CD8-positive, alpha-beta memory T cell (primary cell): ENCODE measurements at places on chromosomes 11 and 22.

- no peak for DNase-seq
Observed at GRCh38 chr22:27800250-27801201, 1.0 kb downstream of the MN1 start.

GRCh38 chr11:20207781-20208621 lies 47.7 kb upstream of the DBX1 start:
- no peak for DNase-seq

GRCh38 chr22:22390989-22391388 lies 117.6 kb downstream of the ZNF280B start:
- DNase-seq, result no peak

- DNase-seq, result no peak
Observed at GRCh38 chr11:1916986-1917522, 2.4 kb upstream of the TNNT3 start.

- DNase-seq, result no peak
Observed at GRCh38 chr22:46425016-46425415, 89.5 kb downstream of the TRMU start.

DNA sequence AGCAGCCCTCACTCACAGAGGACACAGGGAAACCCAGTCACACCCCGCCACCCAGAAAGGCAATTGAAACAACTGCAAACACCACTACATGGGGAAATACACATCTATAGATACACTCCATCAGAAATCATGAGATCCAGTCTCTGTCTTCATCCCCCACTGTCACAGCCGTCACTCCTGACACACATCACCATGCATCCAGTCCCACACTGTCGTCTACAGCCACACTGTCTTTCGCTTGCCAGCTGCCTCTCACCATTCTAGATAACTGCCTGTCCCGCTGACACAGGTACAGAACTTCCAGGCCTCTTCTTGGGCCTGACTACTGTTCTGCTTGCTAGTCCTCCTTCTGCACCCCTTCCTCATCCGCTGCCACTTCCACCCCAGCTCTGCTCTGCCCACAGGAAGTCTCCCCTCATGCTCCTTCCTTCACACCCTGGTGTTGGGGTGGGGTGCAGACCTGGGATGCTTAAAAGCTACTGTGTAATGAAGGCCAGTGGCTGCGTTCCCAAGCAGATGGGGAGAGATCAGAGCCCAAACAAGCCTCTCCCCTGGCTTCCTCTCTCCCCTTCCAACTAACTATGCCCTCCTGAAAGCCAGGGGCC lies 42.6 kb downstream of the SLC22A12 start:
- no peak for DNase-seq

- no peak for DNase-seq
Observed at GRCh38 chr22:35645646-35646045, 2.6 kb upstream of the APOL6 start.

- no peak for DNase-seq
Observed at GRCh38 chr11:121321614-121322243, 29.2 kb downstream of the SC5D start.

- DNase-seq, result peak; percentile 69
Observed at GRCh38 chr11:63888170-63889086, 28.5 kb downstream of the RCOR2 start.

DNA sequence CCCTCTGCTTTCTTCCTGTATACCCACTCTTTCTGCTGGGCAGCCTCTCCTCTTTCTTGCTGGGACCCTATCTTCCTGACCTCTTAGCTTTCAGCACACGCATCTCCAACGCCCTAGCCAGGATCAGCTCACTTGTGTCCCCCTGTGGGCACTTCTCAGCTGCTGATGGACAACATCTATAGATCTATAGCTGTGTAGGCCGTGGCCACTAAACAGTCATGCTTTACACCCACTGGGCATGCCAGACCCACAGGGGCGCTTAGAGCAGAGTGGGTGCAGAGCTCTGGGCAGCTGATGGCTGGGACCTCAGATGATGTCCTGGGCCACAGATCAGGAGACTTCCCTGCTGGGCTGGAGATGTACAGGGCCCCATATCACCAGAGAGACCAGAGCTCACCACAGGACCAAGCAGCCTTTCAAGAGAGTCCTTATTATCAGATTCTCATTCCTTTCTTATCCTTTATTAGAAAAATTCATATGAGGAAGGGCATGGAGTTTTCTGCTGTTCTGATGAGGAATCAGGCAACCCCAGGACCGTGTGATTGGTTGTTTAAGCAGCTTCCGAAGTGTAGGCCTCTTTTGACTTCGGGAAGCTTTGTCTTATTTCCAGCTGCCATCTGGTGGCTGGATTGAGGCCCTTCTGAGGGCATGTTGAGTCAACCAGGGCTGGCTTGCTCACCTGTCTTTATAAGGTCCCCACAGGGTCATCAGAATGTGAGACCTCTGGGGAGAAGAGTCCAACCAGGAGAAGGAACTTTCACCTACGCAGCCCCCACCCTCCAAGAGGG lies 60.5 kb downstream of the OSBP2 start:
- peak; percentile 26 for DNase-seq

DNA sequence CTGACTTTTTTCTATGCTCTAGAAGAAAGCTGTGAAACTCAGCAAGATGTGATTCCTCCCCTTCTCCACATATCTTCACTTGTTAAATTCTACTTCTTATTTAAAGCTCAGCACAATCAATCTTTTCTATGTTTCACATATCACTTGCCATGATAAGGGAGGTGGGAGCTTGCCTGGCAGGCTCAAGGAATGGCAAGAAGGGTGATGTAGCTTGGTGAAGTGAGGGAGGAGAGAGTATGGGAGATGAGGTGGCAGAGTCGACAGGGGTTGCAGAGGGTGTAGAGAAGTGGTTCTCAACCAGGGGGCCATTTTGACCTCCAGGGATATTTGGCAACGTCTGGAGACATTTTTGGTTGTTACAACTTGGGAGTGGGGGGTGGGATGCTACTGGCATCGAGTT lies 120.6 kb upstream of the TIMP3 start:
- no peak for DNase-seq

GRCh38 chr11:44787070-44787469 lies 60.3 kb downstream of the TSPAN18 start:
- no peak for DNase-seq

DNA sequence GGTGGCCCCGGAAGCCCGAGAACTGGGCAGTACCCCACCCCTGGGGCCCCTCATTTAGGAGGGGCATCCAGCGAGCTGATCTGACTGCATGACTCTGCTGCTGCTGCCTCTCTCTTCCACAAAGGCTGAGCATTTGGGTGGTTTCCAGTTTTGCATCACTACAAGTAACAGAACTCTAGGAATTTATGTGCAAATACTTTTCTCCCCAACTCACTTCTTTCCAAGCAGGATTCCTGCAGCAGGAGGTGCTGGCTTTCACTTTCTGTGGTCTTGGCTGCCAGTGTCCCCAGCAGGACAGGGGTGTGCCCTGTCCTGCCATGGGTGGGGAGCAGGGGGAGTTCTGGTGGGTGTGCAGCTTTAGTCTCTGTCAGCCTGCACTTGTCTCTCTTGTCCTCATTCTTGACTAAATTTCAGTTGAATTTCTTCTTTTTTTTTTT lies 21.2 kb downstream of the UPB1 start:
- DNase-seq, result no peak

DNA sequence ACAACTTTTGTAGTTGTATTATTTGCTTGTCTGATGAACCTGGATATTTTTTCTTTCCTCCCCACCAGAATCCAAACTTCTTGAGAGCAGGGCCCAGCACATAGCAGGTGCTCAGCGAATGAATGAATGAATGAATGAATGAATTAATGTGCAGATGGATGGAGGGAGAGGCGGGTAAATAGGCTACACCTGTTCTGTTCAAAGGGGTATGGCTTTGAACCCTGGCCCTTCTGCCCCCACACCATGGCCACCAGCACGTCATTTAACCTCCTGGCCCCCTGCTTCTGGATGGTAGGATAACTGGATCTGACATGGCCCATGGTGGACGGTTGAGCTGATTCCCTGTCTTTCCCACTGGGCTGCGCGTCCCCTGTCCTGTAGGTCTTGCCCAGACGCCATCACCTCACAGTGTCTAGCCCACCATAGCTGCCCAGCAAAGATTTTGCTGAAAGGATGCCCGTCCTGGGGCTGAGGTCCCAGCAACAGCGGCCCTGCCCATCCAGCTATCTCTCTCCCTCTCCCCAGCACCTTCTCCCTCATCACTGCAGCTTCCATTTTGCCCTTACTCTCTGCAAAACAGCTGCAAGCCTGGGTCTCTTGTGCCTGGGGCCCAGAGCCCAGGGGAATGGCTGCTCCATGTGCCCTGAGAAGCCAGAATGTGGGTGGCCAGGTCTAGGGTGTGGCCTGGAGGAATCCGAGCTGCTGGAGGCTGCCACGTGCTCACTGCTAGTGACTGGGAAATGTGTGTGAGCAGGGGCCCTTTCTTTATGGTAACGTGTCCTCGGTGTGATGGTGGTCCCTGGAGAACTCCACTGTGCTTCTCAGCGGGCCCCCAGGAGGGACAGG lies 49.3 kb upstream of the LINC01488 start:
- DNase-seq, result no peak

- no peak for DNase-seq
Observed at GRCh38 chr11:111479666-111480065, 32.5 kb downstream of the BTG4 start.

- no peak for DNase-seq
Observed at GRCh38 chr11:134691295-134691873, 279.3 kb upstream of the B3GAT1 start.

DNA sequence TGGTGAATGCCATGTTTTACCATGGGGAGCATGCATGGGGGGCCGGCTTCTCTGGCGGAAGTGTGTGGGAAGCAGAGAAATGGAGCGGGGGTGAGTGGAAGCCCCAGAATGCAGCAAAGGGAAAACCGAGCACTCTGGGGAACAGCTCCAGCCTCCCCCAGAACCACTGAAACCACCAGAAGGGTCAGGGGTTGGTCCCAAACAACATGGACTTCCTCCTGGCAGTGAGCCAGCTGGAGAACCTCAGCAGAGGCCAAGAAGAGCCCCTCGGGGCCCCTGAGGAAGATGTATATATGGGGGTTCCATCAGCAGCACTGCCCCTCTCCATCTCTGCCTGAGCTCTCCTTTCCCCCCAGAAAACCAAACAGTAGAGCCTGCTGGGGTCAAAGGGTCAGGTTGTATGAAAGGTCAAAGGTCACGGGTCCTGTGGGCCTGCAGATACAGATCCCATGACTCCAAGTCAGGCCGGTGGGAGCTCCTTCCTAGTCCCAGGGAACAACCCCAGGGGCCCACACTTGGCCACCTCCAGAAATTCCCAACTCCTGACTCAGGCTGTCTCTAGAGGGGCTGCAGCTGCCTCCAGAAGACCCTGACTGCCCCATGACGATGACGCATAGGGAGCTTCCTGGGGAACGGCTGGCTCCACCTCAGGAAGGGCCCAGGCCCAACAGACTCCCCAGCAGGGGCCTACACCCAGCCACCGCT lies 48.5 kb upstream of the TIMP3 start:
- no peak for DNase-seq

DNA sequence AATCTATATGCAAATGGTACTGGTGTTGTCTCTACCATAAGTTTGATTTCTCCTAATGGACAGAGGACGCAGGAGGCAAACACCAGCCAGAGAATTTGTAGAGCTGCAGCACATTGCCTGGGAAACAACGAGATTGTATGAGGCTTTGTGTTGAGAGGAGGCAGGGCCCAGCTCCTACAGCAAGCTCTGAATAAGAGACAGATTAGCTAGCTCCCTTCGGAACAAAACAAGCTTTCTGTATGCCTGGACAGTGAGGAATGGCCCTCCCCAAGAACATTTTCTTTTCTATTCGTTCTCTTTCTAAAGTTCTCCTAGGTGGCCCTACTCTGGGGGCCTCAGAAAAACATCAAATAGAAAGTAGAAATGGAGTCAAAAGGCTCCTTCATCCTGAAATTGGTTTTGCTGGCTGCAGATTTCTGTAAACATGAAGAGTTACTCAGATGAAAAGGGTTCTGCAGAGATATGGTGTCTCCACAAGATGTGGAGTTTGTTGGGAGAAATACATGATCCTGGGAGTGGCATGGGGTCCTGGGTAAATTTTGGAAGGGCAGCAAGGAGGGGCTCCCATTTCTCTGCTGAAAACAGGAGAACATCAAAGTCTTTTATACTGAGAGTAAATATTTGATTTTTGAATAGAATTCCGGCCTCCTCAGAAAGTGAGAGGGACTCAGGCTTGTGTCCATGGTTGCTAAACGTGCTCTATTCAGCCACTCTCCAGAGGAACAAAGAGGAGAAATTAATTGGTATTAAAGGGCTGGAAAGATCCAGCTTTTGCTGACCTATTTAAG lies 6.8 kb upstream of the HEPACAM start:
- DNase-seq, result no peak

GRCh38 chr22:35393116-35394010 lies 6.6 kb upstream of the MCM5 start:
- no peak for DNase-seq
